ENCODE measurements at places on chromosomes 5 and 9.

- DNase-seq: no peak
These were observed 89.9 kb upstream of the MPDZ start for GRCh38 chr9:13369431-13369830.

- no peak for DNase-seq
These were observed 37.2 kb downstream of the THBS4 start for GRCh38 chr5:80072103-80073073.

DNA sequence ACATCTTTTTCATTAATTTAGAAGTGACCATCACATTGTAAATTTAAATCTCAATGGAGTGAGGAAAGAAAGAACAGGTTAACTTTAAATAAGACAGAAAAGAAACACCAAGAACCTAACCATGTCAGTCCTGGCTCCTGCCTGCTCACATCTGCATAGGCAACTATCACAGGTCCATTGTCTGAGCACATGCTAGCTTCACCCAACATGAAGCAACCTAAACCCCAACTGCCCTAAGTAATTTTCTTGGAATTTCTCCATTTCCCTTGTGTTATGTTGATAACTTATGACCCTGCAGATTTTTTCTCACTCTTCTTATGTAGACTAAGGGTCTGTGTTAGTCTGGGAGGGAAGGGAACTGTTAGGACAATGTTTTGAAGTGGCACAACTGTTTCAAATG lies 2205.8 kb upstream of the ACO1 start:
- DNase-seq: no peak

DNA sequence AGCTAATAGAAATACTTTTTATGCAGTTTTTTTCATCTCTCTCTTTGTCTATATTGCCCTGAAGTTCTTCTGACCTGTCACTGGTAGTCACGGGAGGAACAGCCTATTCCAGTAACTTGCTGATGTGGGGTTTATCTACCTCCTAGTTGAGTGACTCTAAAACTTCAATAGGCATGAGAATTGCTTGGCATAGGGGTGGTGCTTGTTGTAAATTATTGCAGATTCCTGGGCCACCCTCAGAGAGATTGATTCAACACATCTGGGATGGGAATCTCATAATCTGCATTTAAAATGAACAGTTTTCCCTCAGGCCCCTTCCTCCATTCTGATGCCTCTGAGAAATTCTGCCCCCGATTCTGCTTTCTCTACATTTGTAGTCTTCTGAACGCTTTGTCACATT lies 184.4 kb downstream of the ARHGEF28 start:
- no peak for DNase-seq

DNA sequence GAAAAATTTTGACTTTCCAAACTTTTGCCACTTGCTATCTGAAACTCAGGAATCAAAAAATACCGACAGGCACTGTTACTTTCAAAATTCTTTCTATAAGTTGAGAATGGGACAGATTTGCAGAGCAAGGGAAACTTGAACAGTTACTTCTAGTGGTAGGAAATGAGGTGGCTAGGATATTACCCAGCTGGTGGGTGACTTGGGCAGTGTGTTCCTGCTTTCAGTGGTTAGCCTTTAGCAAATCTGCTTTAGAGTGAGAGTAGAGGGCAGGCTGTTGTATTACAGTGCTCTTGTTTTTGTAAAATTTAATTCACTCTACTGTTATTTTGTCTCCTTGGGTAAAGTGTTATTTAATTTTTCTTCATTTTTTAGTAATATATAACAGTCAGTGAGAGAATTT lies 40.2 kb upstream of the ROPN1L start:
- DNase-seq: no peak

DNA sequence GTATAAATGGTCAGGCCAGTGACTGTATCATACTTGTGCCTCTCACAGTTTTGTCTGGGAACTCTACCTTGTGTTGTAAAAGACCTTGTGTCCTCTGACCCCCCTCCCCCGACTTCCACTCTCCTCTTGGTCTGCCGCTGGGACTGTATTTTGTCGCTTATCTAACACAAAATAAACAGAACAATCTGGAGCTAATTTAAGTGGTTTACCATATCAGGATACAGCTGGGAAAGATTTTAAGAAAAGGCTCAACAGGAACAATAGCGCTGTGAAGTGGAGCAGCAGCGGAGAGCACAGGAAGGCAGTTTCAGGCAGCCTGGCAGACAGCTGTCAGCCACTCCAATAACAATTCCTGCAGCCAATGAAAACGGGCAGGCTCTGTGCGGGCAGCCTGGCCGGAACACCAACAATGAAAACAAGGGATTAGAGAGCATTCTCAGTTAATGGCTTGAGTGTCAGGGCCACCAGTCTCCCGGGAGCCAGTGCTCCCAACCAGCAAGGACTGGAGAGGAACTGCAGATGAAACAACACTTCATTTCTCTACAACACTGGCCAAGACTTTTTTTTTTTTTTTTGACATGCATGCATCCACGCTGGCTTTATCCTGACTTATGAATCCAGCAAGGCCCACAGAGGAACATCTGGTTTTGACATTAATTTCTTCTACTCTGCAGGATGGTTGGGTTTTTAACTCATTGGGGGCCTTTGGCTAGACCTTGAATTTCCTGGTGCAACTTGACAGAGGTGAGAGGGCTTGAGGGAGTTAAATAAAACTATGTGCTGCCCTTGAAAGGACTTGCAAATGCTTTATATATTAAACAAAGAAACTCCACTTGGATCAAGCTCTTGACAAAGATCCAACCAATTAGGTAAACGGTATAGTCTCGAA lies 76.7 kb downstream of the ARSB start:
- DNase-seq: peak; percentile 65

- peak; percentile 10 for DNase-seq
These were observed 1.1 kb upstream of the ANP32B start for GRCh38 chr9:97981846-97982682.

- DNase-seq: no peak
These were observed 86.5 kb downstream of the MTRR start for GRCh38 chr5:7955476-7955875.

- no peak for DNase-seq
These were observed 143.4 kb downstream of the EPB41L4A start for GRCh38 chr5:112275671-112276070.

GRCh38 chr9:127613583-127613954 lies 1.5 kb downstream of the STXBP1 start:
- no peak for DNase-seq

GRCh38 chr5:120790339-120790738 lies 326.2 kb downstream of the PRR16 start:
- DNase-seq: no peak

- peak; percentile 17 for DNase-seq
These were observed 456.6 kb downstream of the RAB3C start for GRCh38 chr5:59039296-59040023.

DNA sequence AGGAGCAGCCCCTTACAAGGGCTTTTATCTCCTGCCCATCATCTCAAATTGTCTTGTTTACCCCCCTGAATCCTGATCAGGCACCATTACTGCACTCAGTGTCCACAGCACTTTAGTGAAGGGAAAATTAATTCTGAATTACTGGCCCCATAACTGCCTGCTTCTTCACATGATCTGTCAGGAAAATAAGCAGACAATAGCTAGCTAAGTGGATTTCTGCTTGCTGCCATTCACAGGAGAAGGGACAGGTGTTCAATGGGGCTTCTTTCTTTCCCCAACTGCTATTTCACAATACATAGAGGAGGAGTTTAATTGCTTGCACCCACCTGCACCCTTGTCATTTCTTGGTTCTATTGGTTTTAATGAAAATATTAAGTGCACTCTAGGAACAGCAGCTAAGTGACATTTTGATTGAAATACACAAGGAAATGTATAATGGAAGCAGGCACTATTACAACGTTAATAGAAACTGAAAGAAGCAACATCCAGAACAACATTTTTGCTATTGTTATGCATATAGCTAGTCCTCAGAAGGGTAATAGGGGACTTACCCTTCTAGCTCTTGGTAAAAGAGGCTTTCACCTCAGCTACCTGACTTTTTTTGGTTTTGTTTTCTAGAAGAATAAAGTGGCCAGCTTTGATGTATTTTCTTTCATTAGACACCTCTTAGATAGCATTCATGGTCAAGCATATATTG lies 599.3 kb upstream of the TLE4 start:
- peak; percentile 0 for DNase-seq

DNA sequence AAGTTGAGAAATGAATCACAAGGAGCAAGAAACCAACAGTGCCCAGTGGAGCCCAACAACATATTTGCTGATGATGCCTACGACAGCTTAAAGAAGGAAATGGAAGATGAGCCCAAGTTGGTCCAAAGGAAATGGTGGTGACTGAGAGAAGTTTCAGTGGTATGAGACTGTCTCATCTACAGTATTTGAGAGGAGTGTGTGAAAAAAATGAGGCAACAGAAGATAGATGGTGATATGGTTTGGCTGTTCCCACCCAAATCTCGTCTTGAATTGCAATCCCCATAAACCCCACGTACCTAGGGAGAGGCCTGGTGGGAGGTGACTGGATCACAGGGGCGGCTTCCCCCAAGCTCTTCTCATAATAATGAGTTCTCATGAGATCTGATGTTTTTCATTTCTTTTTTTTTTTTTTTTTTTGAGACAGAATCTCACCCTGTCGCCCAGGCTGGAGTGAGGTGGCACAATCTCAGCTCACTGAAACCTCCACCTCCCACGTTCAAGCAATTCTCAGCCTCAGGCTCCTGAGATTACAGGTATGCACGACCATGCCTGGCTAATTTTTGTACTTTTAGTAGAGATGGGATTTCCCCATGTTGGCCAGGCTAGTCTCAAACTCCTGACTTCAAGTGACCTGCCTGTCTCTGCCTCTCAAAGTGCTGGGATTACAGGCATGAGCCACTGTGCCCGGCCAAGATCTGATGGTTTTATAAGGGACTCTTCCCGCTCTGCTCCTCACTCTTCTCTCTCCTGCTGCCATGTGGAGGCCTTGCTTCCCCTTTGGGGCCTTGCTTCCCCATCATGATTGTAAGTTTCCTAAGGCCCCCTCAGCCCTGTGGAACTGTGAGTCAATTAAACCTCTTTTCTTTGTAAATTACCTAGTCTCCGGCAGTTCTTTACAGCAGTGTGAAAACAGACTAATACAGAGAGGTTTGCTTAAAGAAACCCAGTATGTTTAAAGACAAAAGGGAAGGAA lies 30.2 kb downstream of the EFCAB9 start:
- no peak for DNase-seq

GRCh38 chr9:22332202-22332601 lies 114.4 kb upstream of the DMRTA1 start:
- DNase-seq: no peak

- no peak for DNase-seq
These were observed 342.7 kb upstream of the ADAMTS16 start for GRCh38 chr5:4797445-4797844.

DNA sequence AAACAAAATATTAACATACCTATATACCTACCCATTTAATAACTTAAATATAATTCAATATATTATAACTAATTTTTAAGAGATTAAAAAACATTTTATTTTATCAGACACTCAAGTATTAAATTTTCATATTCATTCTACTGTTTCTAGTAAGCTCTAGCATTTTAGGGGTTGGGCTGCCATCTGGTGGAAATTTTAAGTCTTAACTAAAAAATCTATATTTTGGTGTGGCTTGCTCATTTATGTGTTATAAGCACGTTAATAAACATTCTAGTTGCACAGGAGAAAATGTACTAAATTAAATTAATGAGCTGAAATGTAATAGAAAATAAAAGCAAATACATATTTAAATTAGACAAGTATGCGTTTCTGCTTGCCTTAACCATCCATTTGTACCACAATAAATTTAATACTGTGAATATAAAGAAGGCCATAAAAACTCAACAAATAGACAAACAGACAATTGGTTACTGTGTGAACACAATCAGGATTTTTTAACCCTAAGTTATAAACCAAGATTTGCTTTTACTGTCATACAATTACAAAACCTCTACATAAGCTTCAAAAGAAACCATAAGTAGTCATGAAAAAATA lies 1728.3 kb upstream of the CDH9 start:
- DNase-seq: peak; percentile 62

GRCh38 chr5:77353251-77353650 lies 138.9 kb downstream of the WDR41 start:
- DNase-seq: no peak

DNA sequence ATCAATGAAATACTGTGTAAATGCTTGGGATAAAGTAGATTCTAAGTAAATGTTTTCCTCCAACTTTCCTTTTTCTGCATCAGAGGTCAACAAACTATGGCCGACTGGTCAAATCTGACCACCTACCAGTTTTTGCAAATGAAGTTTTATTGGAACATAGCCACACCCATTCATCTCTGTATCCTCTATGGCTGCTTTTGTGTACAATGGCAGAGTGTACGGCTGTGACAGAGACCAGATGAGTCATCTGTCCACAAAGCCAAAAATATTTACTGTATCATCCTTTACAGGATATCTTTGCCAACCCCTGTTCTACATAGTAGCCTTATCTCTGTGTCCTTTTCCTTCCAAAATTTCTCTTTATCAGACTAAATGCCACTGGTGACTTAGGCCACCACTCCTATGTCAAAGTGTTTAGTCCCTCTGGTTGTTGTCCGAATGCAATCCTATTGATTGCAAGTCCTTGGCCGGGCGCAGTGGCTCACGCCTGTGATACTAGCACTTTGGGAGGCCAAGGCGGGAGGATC lies 218.4 kb upstream of the KLF4 start:
- DNase-seq: no peak

GRCh38 chr5:15611008-15611407 lies 111.0 kb downstream of the FBXL7 start:
- DNase-seq: no peak

GRCh38 chr9:127418037-127418471 lies 6.1 kb upstream of the ZNF79 start:
- no peak for DNase-seq

GRCh38 chr5:171520300-171521174 lies 101.1 kb downstream of the FGF18 start:
- DNase-seq: no peak

GRCh38 chr9:128986671-128987070 lies 39.2 kb downstream of the NUP188 start:
- DNase-seq: no peak

DNA sequence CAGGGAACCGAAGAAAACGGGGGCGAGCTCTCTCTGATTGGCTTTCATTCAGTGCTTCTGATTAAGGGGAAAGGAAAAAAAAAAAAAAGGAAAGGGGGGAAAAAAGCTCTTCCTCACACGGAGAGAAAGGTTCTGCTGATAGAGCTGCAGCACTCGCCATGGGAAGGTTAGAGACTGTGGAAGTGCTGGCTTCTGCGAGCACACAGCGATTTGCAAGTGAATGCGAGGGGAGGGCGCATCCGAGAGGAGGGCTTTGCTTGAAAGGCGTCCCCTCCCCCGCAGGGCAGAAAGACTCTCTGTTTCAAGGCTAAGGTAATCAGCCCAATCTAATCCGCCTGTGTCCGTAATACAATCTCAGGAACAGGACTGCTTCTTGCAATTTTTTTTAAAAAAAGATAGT lies at the start of gene CDH10:
Gene CDH10 (minus strand): TSS at position 218 of the 400 bp plus-strand sequence. CDS start 51,488 bp downstream, outside the sequence.
- DNase-seq: no peak

- DNase-seq: no peak
These were observed 353.6 kb downstream of the SEMA5A start for GRCh38 chr5:9192266-9192665.

DNA sequence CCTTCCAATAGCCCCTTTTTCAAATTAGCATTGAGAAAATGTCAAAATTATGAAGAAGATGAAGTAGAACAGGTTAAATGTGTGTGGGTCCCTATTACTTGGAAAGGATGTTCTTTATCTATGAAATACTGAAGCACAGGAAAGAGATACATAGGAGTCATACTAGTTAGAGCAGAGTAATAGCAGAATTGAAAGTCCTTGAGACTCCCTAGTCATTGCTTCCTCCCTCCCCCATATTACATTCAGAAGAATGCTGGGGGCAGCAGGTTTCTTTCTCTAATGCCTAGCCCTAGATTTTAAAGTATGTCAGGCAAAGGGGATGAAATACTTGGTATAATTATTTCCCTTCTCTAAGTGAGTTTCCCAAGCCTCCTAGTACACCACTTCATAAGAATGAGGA lies 4.4 kb downstream of the ZCCHC9 start:
- DNase-seq: no peak

- DNase-seq: no peak
These were observed 44.9 kb upstream of the SNCAIP start for GRCh38 chr5:122267185-122267584.
